ENCODE measurements at places on chromosomes 4 and X. TPM values are rescaled to one million over a fixed set of nuclear protein-coding genes. Genes with fewer than 3 reads are reported as not detected.

The OFD1 gene
- 22.0 TPM for total RNA-seq

The CACNA1F gene
- total RNA-seq = not detected

The CD38 gene
- 0.94 TPM for total RNA-seq

The RPA4 gene
- total RNA-seq = 0.48 TPM

The ETNPPL gene
- total RNA-seq = not detected

The CSN1S1 gene
- total RNA-seq = not detected

The RIPPLY1 gene
- not detected for total RNA-seq

- DNase-seq = no peak
Measured at GRCh38 chr4:146498291-146498690, 23.4 kb downstream of the SLC10A7 start.

DNA sequence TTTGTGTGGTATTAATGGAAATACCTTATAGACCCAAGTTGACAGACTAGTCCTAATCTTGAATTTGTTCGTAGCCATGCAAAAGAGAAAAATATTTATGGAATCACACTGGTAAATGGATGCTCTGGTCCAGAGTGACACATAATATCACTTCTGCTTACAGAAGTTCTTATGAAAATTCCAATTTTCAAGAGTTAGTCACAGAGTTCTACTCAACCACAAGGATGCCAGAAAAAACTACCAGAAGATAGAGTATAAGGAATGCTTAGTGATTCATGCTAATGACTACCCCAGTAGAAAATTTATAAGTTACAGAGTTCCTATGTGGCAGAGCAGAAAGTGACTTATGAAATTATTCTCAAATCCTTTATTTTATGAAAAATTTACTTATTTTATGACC is 1384.8 kb downstream of the FAM133A start:
- DNase-seq = peak; percentile 85

DNA sequence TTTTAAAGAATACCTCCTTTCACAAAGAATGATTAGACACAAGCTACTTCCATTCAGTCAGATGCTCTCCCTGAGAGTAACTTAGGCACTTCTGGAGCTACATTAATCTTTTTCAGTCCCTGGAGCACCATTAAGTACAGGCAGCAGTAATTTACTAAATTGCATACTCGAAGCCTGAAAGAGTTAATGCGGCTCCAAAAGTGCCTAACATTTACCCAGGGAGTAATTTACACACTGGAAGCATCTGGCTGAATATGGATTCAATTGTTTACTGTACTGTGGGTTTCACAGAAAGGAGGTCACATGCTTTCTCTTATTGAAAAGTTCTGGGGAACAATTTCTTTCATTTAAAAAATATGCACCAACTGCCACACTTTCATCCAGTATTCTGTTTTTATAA is 260.8 kb upstream of the TENM3 start:
- DNase-seq = no peak

DNA sequence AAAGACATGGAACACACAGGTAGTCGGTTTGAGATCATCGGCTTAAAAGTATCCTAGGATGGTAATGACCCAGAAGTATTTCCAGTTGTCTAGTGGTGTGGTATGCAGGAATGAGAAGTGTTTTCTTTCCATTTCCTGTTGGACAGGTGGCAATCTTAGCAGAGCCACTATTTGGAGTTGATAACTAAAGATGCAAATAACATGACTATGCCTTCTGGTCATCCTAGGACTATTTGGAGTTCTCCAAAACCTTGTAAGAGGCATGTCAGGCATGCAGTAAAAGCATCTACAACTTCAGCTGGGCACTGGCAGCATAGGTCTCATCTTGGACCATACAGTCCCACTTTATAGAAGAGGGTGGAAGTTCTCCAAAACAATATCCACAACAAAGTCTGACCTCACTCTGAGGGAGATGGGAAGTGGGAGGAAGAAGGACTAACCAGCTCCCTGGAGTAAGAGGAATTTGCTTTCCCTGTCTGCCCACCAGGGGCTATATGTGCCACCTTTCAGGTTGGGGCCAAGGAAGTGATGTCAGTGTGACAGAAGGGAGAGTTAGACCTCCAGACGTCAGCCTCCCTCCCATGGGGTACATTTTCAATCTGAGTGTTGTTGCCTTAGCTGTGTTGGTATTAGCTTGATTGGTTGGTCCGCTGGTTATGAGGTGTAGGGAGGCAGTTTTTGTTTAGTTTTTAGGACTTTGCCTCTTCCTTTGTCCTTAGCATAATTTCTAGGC is 101.2 kb upstream of the MYOZ2 start:
- DNase-seq = peak; percentile 29

- DNase-seq = peak; percentile 72
Measured at GRCh38 chr4:13329963-13330362, 154.2 kb downstream of the RAB28 start.

- no peak for DNase-seq
Measured at GRCh38 chrX:136574548-136574947, 42.5 kb downstream of the VGLL1 start.

DNA sequence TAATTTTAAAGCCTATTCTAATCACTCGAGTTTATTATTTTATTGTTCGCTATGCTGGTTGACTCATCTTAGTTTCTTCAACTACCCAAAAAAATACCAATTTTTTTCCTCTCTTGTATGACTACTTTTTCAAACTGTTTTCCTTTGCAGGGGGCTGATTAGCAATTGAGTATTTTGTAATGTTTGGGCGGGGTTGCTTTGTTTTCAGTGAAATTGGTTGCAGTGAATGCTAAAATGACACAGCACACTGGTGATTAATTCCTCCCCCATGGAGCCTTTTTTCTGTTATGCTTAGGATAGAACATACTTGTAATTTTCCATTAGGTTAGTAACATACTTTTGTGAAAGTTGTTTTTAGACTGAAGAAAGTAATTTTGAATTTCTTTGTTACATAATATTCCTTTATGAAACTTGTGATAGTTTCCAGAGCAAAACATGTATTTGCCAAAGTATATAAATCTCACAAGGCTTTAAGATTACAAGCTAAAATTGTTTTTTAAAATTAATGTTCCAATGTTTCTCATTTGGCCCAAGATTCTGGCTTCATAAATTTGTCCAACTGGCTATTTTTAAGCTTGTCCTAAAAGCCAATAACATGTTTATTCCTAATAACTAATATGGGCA is 120.4 kb downstream of the CHIC1 start:
- peak; percentile 6 for DNase-seq

GRCh38 chr4:121266982-121267381 is 102.9 kb upstream of the TNIP3 start:
- DNase-seq = no peak

DNA sequence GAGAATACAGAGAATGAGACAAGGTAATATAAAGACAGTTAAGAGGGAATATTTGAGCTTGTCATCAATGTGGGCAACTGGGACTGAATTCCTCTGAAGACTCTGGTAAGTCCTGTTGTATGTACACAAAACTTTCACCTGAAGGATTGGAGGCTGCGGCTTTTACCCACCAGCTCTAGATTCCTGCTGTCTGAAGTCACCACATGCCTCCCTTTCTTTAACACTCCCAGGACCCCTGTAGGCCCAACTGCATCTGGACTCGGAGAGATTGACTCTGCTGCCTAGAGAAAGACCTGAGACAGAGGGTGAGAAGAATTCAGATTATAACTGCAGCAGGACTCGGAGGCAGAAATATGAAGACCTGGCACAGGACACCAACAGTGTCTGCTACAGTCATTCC is 1048.0 kb downstream of the PDHA2 start:
- DNase-seq = no peak

DNA sequence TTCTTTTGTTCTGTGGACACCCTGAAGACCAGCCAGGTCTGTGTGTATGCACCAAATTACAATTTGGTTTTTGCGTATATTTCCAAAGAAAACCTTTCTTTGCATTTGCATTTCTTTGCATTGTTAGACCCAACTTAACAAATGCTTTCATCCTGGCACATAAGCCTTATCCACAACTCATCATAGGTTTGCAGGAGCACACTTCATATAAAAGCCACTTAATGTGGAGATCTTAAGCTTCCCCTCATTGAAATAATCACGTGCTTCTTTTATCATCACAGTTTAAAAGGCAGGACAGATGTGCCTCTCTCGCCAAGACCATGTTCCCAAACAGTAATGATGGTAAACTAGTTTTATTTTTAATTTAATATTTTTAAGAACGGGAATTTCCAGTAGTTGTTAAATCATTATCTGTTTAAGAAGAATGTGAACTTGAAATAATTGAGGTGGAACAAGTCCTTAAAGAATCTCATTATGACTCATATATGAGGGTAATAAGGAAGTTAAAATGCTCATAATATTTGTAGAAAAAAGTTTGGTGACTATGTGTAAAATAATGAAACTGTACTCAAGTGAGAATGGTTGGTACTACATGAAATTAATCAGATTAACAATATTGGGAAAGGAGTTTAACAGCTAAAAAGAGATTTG is 65.5 kb downstream of the GLRA3 start:
- peak; percentile 31 for DNase-seq

DNA sequence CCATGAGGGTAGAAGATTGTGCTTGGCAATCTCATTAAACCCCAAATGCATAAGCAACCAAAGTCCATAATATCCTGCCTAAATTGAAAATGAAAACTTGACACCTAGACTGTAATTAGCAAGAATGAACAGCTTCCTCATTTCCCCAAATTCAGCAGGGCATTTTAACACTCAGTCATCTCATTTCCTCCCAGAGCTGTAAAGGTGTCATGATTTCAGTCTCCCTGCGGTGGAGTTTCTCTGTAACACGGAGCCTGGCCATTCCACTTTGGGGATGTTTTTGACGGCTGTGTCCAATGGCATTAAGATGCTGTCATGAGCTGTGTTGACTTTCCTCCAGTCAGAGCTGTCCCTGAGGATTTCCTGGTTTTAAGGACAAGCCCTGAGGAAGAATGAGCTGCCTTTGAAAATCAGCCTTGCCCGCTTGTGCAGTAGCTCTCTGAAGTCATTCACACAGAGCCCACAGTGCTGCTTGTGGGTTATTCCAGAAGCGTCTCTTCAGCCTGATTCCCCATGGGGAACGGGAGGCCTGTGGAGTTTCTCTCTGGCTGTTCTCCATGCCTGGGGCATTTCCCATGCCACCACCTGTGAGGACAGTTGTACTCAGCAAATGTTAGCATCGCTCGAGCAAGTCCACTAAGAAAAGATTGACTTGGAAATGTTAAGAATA is 187.0 kb downstream of the MID1 start:
- no peak for DNase-seq

GRCh38 chr4:169115144-169115896 is 105.3 kb upstream of the CBR4 start:
- no peak for DNase-seq

- no peak for DNase-seq
Measured at GRCh38 chrX:1491851-1492349, 39.2 kb upstream of the ASMTL start.

GRCh38 chr4:40363945-40364344 is 28.8 kb downstream of the CHRNA9 start:
- DNase-seq = no peak

GRCh38 chr4:13928214-13928613 is 300.7 kb upstream of the BOD1L1 start:
- no peak for DNase-seq

GRCh38 chr4:158801066-158801465 is 32.2 kb downstream of the FNIP2 start:
- DNase-seq = no peak

DNA sequence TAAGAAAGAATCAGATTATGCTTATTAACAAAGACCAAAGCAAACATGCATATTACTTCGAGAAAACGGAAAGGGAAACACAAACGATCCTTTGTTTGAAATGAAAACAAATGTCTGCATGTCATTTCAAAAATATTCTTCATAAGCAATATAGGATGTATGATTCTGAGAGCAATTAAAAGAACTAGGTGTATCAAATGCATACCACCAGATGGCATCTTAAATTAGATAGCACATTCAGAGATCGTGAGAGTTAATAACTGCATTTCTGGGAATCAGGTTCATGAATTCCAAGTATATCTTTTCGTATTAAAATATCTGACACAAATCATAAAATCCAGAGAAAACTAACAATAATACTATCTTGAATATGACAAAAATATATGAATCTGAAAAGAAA is 159.5 kb downstream of the PPP3CA start:
- no peak for DNase-seq

DNA sequence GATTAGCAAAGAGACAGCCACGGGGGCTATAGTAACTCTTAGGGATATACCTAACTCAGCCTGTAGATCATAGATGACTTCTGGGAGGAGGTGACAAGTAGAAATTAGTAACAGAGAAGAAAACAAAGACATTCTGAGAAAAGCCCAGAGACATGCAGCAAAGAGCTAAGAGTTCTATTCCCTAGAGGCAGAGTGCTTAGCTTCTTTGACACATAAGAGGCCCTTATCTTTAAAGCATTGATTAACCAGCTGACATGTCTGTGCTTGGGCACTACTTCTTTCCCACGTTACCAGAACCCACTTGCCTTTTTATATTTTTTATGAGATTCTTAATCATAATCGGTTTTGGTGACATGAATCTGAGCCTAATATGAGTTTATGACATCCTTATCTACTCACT is 179.5 kb downstream of the GABRB1 start:
- no peak for DNase-seq

DNA sequence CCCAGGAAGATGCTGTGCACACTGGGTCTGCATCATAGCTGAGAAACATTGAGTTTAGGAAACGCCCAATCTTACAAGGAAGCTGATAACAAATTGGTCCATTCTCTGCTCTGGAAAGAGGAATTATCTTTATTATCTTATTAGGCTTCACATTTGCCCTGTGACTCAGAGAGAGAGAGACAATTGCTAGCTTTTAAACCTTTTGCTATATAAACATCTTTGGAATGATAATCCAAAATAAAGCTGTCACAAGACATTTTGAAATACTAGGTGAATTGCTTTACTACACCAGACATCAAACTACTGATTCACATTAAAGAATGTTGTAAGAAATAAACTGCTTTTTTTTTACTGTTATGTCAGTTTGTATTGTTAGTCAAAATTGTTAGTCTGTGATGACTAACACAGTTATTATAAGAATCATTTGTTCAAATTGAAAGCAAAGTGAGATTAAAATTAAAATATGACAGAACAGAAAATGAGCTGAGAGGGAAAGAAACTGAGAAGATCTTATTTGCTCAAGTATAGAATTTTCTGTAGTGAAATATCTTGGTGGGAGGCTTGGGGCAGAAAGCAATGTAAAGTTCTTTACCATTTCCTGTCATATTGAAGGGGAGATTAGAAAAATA is 765.4 kb upstream of the PCDH10 start:
- peak; percentile 8 for DNase-seq

DNA sequence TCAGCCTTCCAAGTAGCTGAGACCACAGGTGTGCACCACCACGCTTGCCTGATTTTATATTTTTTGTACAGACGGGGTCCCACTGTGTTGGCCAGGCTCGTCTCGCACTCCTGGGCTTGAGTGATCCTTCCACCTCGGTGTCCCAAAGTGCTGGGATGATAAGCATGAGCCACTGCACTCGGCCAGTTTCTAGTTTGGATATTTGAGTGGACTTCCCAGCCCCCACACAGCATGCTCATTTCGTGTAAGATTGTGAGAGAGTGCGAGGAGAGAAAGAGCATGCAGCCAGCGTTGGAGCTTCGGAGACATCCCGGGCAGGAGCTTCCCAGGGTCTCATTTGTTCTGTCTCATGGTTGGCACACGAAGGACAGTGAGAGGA is 31.8 kb downstream of the ARSD start:
- DNase-seq = no peak

GRCh38 chr4:89113415-89113814 is 2.1 kb downstream of the TIGD2 start:
- no peak for DNase-seq

- DNase-seq = peak; percentile 22
Measured at GRCh38 chr4:2095236-2096072, 36.3 kb downstream of the NAT8L start.
